ENCODE measurements at places on chromosomes 5 and 9.

- DNase-seq, result no peak
Measured at GRCh38 chr5:174919351-174919750, 195.0 kb downstream of the MSX2 start.

DNA sequence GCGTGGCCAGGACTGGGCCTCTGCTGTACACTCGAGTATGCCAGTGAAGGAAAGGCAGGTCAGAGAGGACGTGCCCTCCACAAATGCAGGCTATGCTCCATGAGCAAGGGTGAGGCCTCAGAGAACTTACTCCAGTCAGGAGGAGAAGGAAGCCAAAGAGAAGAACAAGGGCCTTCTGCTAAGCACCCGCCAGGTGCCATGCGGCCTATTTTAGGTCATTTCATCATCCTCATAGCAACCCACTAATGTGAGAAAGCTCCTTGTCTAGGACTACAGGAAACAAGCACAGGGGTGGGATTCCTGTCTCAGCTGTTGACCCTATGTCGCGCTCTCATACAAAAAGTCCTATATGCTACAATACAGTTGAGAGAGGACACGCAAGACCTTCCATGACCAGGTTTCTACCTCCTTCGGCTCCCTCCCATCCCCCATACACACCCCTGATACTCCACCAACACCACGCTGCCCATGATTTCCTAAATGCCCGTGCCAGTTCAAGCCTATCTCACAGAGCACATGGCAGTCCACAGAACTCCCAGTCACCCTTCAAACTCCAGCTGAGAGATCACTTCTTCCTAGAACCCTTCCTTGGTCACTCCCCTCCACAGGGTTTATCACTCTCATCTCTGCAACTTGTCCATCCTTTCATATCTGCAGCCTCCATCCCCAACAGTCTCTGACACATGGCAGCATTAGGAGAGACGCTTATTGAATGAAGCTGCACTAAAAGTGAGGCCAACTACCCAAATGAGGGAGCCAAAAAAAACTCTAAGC lies 26.8 kb downstream of the PSMB7 start:
- no peak for DNase-seq

DNA sequence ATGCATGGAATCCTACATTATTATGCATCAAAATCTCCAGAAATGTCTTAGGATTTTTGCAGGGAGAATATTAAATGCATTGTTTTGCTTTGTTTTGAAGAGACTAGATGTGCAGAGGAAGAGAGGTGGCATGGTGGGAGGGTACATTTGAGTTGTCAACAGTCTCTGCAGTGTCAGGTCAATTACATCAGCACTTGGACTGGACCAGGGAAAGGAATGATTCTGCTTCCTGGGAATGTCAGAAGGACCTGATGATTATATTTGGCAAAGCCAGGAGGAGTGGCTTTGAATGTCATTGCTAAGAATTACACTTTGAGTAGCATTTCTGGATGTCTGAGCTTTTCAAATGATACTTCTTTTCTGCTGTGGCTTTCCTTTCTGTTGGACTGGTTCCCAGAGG lies 17.5 kb upstream of the TMEFF1 start:
- DNase-seq, result peak; percentile 35

DNA sequence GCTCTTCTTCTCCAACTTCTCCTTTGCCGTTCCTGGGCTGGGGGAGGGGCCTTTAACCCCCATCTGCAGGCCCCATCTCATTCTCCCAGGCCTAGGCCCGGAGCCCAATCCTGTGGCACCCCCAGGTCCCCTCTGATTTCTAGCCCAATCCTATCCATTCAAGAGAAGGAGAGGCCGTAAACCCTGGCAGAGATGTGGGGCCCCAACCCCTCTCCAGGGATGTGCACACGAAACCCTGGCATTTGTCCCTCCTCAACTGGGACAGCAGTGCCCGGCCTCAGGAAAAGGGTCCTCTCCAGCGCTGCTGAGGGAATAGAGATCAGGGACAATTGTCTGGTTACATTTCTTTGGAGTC lies 24.2 kb upstream of the ADAMTS2 start:
- DNase-seq, result no peak

- DNase-seq, result no peak
Measured at GRCh38 chr5:135492319-135492626, 40.1 kb upstream of the TIFAB start.

- no peak for DNase-seq
Measured at GRCh38 chr5:168097876-168098653, 193.4 kb upstream of the WWC1 start.

DNA sequence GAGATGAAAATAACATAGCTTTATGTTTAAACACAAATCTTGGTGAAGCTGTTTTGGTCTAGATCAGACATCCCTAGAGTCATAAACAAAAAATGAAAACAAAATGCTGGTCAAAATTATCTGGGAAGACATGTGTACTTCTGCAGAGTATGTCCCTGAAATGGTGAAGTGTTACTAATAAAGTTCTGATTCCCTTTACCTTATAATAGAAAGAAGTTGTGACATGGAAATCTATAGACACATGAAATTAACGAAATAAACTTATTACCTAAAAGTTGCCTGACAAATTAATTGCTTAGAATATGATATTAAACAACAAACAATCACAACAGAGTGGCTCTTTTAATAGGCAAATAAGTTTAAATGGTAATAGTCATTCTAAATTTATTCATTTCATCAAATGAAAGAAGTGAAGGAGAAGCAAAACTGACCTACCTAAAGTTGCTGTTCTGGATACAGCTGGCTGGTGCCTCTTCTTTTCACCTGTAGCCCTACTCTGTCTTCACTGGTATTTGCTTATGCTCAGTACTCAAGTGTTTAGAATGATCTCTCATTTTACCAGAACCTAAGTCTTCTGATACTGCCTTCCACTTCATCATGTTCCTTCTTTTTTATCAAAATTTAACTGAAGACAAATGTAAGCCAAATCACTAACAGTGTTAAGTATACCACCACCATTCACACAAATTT lies 38.8 kb downstream of the FNIP1 start:
- no peak for DNase-seq

DNA sequence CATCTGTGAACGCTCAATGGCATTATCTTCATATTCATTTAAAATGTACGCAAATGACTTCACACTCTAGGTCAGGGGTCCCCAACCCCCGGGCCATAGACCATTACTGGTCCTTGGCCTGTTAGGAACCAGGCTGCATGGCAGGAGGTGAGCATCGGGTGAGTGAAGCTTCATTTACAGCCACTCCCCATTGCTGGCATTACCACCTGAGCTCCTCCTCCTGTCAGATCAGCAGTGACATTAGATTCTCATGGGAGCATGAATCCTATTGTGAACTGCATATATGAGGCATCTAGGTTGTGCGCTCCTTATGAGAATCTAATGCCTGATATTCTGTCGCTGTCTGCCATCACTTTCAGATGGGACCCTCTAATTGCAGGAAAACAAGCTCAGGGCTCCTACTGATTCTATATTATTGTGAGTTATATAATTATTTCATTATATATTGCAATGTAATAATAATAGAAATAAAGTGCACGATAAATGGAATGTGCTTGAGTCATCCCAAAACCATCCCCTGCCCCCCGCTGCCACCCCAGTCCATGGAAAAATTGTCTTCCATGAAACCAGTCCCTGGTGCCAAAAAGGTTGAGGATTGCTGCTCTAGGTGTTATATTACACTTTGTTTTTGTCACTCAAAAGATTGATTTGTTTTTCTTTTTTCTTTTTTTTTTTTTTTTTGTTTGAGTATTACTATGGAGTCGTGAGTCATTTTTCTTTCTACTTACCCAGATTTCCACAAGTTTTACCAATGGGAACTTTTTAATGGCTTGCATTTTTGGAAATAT lies 127.2 kb downstream of the DOCK8 start:
- DNase-seq, result no peak

DNA sequence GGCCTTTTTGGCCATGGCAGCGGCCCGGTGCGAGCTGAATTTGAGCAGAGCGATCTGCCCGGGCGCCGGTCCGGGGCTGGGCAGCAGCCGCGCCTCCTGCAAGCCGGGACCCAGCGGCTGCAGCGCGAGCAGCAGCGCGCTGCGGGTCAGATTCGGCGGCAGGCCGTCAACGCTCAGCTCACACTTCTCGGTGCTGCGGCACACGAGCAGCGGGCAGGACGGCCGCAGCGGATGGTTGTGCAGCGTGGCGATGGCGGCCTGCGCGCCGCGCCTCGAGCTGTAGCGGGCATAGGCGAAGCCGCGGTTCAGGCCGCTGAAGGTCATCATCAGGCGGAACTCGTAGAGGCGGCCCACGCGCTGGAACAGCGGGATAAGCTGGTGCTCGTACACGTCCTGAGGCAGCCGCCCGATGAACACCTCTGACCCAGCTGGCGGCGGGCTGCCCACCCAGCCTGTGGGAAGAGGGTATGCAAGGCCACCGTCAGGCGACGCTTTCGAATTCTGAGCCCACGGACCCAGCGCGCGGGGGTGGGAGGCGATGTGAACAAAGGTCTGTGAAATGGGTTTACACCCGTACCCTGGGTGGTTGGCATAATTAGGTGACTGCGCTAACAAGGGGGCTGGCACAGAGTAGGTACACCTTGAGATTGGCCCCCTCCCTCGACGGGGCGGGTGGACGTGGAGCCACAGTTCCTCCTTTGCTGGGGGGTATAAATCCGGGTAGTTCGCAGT lies 755 bp downstream of the DND1 start:
- no peak for DNase-seq

- DNase-seq, result no peak
Measured at GRCh38 chr5:62780888-62781287, 202.3 kb downstream of the LRRC70 start.

GRCh38 chr5:40260361-40260760 lies 419.4 kb upstream of the PTGER4 start:
- no peak for DNase-seq

DNA sequence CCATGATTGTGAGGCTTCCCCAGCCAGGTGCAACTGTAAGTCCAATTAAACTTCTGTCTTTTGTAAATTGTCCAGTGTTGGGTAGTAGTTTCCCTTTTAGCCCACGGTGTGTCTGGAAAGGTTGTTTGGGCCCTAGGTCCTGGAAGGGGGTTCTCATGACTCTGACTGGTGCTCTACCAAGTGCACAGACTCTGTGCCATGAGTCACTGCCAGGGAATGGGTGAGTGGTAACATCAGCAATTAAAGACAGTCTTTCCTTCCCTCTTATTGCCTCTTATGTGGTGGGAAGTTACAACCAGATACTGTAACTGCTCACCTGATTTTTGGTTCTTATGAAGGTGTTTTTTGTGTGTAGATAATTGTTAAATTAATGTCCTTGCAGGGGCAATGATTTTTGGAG lies 141.2 kb downstream of the PRDM9 start:
- DNase-seq, result no peak

GRCh38 chr9:106927916-106928315 lies 65.0 kb downstream of the ZNF462 start:
- no peak for DNase-seq

DNA sequence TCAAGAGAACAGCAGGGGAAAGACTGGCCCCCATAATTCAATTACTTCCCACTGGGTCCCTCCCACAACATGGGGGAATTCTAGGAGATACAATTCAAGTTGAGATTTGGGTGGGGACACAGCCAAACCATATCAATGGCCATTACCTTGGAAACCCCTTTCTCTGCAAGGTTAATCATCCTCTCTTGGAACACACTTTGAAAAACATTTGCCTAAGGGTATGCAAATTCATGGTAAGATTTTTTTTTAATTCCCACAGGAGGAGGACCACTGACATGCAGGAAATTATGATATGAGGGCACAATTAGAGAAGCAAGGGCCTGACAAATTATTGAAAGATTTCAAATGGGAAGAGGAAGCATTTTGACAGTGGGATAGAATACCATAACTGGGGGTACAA lies 61.7 kb upstream of the NIPAL4 start:
- no peak for DNase-seq

DNA sequence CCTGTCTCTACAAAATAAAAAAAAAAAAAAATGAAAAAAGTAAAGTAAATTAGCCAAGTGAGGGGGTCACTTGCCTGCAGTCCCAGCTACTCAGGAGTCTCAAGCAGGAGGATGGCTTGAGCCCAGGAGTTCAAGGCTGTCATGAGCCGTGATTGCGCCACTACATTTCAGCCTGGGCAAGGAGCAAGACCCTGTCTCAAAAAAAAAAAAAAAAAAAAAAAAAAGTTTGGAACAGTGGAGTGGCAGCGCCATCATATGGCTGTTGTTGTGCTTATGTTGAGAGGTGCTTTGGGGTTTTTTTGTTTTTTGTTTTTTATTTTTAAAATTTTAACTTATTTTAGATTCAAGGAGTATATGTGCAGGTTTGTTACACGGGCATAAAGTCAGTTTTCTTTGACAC lies 3.6 kb downstream of the BRIX1 start:
- DNase-seq, result no peak

DNA sequence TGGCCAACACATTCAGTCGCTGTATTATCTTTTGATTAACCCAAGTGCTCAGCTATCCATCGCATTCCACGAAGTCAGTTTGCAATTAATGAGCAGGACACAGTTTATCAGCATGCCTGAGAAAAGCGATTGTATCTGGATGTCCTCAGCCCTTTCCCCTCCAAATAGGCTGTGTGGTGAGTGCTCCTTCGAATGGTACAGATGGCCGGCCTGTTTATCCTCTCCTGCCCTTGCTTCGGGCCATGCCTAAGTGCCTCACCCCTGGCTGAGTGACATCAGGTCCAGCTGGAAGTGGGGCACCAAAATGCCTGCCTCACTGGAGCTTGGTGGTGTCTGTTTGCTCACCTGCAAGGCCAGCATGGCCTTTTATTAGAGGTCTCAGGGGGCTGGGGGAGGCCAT lies 317.3 kb downstream of the GADD45G start:
- no peak for DNase-seq

GRCh38 chr9:129939431-129939830 lies 103.6 kb downstream of the FNBP1 start:
- no peak for DNase-seq

DNA sequence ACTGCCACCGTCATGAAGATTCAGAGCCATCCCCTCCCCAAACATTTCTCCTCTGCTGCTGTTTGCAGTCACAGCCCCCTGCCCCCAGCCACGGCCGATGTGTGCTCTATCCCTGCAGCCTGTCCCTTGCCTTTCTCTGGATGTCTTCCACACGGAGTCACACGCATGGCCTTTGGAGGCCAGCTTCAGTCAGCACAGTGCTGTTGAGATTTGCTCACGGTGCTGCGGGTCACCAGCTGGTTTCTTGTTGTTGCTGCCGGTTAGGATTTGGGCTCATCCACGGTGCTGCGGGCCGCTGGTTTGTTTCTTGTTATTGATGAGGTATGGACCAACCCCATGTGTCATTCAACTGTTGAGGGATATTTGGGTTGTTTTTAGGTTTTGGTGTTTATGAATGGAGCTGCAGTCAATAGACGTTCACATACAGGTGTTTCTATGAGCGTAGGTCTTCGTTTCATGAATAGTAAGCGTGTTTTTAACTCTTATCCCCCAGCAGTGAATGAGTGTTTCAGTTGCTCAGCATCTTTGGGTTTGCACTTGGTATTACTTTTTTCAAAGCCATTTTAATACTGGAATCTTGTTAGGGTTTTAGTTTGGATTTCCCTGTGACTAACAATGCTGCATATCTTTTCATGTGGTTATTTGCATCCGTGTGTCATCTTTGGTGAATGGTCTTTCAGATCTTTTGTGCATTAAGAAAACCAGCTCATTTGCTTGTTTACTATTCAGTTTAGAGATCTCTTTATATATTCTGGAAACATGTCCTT lies 57.6 kb downstream of the AHRR start:
- DNase-seq, result no peak

Data from GM04504 (cell line).